Muscle of back (tissue), 13 donors: ENCODE measurements at places on chromosomes 2 and 18.

DNA sequence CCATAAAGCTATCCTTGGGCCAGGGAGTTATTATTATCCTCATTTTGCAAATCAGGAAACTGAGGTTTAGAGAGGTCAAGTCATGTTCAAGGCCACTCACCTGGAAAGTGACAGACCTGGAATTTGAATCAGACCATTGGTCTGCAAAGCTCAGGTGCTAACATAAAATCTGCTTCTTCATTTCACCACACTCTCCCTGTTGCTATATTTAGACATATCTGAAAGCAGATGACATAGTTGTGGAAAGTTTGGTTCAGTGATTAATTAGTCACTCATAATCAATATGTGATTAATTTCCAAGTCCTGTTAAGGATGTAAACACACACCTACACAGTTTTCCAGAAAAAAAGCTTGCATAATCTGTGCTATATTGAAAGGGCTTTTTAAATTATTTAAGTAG, 57.4 kb downstream of the LINC00305 start:
- DNase-seq = no peak

GRCh38 chr18:42559069-42559690, 556.3 kb downstream of the RIT2 start:
- no peak for DNase-seq

DNA sequence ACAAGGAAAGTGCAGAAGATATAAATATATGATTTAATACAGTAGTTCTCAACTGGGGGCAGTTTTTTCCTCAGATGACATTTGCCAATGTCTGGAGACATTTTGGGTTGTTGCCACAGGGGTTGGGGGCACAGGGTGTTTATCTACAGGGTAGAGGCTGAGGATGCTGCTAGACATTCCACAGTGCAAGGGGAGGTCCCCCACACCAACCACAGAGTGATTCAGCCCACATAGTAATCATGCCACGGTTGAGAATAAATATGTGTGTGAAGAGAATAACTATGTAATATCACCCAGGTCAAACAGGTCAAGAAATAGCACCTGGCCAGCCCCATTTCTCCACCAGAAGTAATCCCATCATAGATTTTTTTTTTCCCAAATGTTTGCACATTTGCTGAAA, 17.9 kb downstream of the DYSF start:
- no peak for DNase-seq

DNA sequence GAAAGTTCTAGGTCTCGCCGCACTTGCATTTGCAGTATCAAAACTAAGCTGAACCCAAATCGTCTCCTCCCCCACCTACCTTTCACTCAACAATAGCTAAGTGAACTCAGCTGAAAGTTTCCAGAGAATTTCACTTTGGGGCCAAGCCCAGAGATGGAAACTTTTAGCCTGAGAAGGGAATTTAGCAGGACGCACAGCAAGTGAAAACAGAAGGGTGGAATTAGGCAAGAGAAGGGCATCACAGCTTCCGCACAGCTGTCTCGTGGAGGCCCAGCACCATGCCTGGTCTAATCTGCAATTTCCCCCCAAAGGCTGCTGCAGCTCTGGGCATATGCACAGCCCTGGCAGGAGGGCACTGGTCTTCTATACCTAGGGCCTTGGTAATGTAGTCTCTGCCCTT, 262.0 kb downstream of the TNS1 start:
- peak; percentile 79 for DNase-seq

- DNase-seq = no peak
These were observed 23.7 kb downstream of the METTL8 start for GRCh38 chr2:171410101-171410500.

DNA sequence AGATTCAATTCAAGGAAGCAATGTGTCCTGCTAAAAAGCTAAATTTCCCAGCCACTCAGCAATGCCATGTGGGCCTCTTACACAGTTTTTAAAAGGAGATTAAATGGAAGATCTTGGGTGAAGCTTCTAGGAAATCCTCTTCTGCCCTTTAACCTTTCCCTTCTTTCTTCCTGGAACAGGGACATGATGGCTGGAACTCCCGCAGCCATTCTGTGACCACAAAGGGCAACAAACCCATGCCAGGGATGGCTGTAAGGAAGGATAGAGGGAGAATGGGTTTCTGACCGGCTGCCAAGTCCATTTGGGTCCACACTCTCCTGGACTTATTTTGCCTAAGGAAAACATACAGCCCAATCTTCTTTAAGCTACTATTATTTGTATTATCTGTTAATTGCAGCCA, 52.6 kb upstream of the ASAP2 start:
- DNase-seq = no peak

- no peak for DNase-seq
These were observed 37.6 kb upstream of the GPR17 start for GRCh38 chr2:127608061-127609030.

DNA sequence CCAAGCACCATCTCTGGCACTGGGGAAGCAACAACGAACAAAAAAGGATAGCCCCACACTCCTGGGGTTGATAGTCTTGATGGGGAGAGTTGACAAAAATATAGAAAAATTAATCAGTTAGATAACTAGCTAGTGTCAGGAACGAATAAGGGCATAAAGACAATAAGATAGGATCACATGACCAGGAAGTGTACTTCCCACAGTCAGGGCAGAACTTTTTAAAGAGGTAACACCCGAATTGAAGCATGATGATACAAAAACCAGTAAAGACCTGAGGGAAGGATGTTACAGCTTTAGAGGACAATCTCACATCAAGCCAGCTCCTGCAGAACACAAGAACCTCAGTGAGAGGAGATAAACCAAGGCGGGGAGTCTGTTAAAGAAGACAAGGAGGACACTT, 295.4 kb upstream of the CRIM1 start:
- no peak for DNase-seq

- DNase-seq = no peak
These were observed 74.4 kb downstream of the SH3RF3 start for GRCh38 chr2:109203246-109204011.

- DNase-seq = no peak
These were observed 58.7 kb upstream of the B3GNT2 start for GRCh38 chr2:62136956-62137830.

GRCh38 chr2:233474308-233475160, 92.0 kb downstream of the USP40 start:
- peak; percentile 73 for DNase-seq

DNA sequence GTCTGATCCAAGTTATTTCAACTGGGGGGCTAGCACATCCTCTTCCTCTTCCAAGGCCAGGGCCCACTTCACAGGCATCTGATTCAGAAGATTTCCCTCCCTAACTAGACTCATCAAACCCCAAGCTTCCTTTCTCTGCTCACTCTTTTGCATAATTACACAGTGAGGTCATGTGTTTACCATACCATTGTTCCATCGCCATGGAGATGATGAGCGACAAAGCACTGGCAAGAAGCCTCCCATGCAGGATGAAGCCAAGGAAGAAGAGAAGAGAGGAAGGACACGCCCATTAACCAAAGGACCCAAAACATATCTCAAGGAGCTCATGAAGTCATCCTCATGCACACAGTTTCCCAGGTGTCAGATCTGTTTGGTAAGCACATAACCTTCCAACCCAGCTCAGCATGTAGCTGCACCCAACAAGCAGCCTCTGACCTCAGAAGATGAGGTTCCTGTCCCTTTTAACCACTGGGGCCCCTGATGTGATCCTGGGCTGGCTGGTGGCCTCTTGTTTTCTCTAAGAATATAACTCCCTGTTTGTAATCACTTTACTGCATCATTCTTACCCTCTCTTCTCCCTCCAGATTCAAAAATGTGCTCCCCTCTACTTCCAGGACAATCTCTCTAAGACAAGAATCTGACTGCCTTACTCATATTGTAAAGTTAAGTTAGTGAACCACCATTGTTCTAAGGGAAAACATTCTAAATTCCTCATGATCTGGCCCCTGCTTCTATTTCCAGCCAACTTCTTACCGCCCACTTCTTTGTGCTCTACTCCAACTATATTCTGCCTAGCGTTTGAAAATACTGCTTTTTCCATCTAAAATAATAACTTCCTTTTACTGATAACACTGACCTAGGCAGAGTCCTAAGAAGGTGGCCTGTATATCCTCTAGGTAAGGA, 190.1 kb downstream of the TTC32 start:
- DNase-seq = peak; percentile 94

GRCh38 chr2:239945751-239946561, 79.2 kb downstream of the NDUFA10 start:
- no peak for DNase-seq

DNA sequence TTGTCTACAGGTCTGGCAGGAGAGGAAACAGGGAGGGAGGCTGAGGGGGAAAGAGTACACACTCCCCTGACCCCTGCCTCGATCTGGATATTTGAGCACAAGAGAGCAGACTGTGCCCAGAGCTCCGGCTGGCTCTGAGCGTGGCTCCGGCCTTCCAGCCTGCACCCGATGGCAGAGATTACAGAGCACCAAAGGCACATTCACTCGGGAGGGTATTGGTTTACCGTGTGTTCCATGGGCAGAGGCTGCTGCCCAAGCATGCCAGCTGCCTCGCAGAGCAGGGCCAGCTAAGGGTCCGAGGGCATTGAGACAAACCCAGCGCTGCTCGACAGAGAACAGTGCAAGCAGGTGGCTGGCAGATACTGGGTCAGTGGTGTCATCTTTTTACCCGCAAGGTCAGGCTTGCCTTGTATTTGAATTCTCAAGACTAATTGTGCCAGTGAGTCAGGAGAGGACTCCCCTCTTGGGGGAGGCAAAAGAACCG, 132.2 kb downstream of the TNS1 start:
- no peak for DNase-seq
